ENCODE measurements at places on chromosomes 4 and X.

DNA sequence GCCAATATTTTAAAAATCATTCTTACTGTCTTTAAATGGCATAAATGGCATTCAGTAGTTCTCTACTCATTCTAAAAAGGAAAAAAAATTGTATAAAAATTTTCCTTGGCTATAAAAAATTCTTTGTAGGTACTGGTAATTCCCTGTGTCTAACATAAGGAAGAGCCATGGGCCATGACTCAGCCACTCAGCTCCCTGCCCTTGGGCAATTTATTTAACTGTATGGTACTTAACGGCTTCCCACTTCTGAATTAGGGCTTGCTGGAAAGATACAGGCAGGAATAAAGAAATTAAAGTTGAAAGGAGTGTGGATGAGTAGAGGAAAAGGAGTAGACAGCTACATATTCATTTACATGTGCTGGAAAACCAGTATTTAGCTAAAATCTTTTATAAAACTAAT, 30.6 kb downstream of the ABHD18 start:
- DNase-seq, result no peak

DNA sequence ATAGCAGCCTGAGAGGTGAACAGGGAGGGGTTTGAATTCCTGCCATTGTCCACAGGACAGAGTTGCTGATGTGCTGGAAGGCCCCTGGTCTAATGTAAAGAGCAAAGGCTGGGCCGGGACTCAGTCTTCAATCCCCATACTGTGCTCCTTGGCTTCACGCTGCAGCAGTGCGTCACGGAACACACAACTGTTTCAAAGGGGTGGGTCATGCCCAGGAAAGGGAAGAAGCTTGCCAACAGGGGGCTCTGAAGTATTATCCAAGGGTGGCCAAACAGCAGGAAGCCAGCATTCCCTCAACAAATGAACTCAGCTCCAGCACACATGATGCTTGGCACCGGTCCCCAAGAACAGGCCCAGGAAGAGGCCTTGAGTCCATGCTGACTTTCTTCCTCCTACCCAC, 122.5 kb downstream of the NFKB1 start:
- no peak for DNase-seq

GRCh38 chr4:184636144-184636543, 13.1 kb downstream of the CASP3 start:
- DNase-seq, result no peak

GRCh38 chr4:6106156-6106555, 87.9 kb upstream of the C4orf50 start:
- DNase-seq, result no peak

DNA sequence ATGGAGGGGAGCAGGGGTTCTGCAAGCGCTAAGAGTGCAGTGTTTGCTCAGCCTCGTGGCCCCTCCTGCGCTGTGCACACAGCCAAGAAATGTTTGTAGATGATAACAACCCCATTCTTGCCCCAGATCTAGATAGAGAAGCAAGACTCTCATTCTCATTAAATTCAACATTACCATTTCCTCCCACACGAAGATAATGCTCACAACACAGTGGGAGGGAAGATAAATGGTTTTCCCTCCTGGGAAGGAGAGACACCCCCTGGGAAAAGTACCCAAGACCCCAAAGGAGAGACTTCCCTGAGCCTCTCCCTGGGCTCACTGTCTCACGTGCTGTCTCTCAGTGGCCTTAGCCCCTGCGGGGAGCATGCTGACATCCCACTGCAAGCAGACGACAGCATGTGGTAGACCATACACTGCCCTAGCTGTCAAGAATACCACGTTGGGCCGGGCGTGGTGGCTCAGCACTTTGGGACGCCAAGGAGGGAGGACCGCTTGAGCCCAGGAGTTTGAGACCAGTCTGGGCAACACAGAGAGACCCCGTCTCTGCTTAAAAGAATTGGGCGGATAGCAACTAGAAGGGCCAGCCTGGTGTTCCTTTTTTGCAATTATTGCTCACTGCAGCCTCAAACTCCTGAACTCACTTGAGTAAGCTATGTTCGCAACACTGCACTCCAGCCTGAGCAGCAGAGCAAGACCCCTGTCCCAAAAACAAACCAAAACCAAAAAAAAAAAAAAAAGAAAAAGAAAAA, 34.9 kb upstream of the IQSEC2 start:
- no peak for DNase-seq

DNA sequence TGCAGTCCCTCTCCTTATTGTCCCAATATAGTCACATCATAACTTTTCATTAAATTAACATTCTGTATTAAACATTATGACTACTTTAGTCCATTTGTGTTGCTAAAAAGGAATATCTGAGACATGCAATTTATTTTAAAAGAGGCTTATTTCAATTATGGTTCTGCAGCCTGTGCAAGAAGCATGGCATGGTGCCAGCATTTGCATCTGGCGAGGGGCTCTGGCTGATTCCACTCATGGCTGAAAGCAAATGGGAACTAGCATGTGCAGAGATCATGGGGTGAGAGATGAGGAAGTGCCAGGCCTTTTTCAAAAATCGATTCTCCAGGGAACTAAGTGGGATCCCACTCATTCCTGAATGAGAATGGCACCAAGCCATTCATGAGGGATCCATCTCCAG, 476.3 kb upstream of the RPS6KA3 start:
- no peak for DNase-seq

- no peak for DNase-seq
Observed at GRCh38 chr4:159009521-159009920, 93.4 kb upstream of the RAPGEF2 start.

GRCh38 chrX:46573892-46574773, 568 bp downstream of the CHST7 start:
- peak; percentile 35 for DNase-seq

DNA sequence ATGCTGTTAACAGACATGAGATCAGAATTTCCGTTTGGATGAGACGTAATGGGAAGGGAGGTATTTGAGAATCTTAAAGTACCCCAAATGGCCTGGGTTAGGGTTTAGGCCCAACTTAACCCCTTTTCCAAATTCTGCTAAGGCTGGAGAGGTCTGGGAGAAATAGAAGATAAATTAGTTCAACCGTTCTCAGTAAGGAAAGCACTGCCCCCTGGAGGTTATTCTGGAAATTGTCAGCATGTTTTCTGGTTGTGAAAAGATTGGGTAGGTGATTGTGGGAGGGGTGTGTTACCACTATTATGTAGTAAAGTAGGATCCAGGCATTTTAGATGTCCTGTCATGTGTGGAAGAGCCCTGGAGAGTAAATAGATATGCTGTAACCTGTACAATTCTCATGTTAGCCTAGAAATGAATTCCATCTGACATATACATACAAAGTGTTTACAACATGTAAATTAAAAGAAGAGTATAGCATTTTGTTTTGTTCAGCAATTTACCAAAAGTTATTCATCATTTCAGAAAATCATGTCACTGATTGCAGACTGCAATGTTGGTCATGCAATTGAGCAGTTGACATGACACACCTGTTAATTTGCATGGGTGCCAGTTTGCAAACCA, 26.8 kb upstream of the GRXCR1 start:
- peak; percentile 52 for DNase-seq

DNA sequence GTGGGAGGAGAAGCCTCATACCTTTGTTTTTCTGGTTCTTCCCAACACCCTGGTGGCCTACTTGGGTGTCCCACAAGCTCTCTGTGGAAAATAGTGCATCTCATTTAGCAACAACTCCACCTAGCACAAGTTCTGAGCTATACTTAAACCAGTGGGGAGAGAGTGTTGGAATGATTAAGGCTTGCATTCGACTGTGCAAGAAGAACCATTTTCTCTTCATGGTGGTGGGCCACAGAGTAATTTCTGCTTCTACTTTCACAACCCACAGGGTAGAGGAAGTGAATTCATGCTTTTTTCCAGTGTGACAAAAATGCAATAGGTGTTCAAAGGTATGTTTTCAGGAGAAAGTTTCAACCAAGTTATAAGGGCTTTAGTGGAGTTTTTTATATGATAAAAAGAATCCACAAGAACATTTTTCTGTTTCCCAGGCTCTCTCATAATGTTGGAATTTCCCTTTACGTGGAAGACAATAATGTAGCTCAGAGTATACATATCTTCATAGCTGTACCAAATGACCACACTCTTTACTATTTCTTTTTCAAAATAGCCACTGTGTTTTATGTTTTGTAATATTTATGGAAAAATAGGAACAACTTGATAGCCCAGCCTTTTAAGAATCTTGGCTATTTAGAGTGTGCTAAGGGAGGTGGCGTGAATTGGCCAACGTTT, 80.3 kb upstream of the HHIP start:
- no peak for DNase-seq

GRCh38 chr4:69936566-69936965, 5.7 kb downstream of the CSN1S1 start:
- no peak for DNase-seq

- peak; percentile 51 for DNase-seq
Observed at GRCh38 chr4:165378745-165379677, at the start of gene CPE. Gene CPE, plus strand, starts transcription at chr4:165379008. Its CDS starts 214 bp downstream, at chr4:165379222.

- no peak for DNase-seq
Observed at GRCh38 chr4:2402941-2403340, 15.5 kb downstream of the ZFYVE28 start.

GRCh38 chr4:182179105-182179504, 64.1 kb upstream of the TENM3 start:
- peak; percentile 1 for DNase-seq

GRCh38 chr4:78362310-78362709, 189.3 kb upstream of the ANXA3 start:
- DNase-seq, result no peak

DNA sequence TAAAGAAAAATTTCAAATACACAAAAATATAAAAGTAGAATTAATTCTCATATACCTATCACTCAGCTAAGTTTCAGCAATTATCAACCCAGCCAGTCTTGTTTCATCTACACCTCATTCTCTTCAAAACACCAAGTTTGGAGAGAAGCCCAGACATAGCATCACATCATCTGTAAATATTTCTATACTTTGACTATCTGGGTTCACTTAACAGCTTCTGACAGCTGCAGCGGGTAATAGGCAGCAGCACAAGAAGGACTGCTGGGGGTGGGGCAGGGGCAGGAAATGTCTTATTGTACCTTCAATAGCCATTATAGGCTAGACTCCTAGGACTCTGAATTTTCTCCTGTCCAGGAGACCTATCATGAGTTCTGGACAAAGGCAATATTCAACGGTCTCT, 54.1 kb downstream of the PHF8 start:
- DNase-seq, result no peak

- DNase-seq, result no peak
Observed at GRCh38 chrX:40984962-40985361, 100.3 kb upstream of the USP9X start.

GRCh38 chrX:133985164-133985966, at the start of gene GPC3:
Gene GPC3, minus strand, starts transcription at chrX:133985594.
- DNase-seq, result peak; percentile 61
